ENCODE measurements at places on chromosomes 3 and 15.

DNA sequence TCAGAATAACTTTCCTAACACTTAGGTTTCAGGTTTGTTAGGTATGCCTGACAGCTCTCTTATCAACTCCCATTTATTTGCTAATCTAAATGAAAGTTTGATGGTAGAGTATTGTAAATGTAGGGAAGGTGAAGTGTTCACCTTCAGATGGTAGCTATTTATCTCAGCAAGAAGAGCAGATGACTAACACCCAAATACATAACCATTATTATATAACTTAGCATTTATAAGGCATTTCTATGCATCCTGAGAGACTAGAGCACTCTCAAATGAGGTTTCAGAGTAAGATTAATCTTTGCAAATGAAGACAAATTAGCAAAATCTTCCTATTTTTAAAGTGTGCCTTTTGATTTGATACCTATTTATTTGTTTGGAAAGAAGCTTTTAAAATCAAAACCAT, 143.8 kb downstream of the IGF1R start:
- DNase-seq: no peak

DNA sequence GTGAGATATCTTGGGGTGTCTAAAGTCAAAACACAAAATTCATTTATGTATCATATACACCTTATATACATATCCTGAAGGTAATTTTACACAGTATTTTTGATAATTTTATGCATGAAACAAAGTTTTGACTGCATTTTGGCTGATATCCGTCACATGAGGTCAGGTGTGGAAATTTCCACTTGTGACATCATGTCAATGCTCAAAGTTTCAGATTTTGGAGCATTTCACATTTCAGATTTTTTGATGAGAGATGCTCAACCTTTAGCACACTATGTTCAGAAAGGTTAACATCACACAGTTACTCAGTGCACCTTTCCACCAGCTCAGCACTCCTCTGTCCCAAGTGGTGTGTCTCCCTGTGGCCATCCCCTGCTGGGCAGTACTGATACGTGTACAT, 37.7 kb upstream of the CPB1 start:
- no peak for DNase-seq

- no peak for DNase-seq
Observed at GRCh38 chr3:20083953-20084352, 43.7 kb downstream of the KAT2B start.

- no peak for DNase-seq
Observed at GRCh38 chr15:74418575-74419338, 15.0 kb downstream of the SEMA7A start.

DNA sequence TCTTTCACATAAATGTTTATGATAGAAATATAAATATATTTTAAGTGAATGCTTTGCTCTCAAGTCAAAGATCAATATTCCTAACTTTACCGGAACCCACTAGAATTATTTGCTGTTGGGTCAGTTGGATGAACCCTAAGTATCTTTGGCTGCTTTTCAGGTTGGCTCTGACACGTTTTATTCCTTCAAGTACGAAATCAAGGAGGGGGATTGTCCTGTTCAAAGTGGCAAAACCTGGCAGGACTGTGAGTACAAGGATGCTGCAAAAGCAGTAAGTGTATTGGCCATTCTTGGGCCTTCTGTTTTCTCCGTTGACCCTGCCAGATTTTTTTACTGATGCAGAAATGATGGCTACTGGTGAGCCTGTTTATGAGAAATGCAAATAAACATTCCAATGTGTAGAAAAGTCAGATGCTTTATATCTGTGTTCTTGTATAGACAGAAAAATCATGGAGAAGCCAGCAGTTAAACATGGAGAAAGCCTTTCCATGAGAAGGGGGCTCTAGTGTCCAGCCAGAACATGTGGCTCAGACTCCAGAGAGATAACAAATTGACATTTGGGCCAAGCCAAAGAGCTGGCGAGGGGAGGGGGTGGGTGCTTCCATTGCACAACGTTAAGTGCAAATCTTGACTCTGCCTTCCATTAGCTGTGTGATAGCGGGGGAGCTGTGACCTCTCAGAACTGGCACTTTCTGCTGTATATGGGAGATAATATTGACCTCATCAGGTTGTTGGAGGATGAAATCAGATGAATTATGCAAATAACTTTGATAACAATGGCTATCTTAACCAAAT, 3.0 kb downstream of the KNG1 start:
- no peak for DNase-seq

DNA sequence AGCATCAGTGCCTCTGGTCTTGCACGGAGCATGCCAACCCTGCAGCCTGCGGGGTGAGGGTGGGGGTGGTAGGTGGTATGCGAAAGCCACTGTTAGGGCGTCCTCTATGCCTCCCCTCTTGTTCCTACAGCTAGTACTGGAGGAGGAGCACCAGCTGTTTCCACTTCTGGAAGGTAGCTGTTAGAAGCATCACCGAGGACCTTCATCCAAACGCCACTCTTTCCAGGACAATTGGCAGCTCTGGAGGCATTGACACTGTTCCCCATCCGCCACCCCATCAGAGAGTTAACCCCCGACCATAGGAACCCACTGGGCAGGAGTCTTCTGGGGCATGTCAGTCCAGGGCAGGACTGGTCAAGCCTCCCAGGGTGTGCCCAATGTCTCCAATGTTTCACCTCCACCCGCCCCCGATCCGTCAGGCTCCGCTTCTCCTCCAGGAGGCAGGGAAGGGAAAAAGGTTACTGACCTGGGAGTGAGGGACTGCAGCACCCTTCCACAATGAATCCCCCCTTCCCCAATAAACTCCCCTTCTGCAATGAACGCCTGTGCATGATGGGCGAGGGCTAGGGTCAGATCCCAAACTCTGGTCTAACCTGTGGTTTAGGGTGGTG, 487 bp downstream of the DUOX2 start:
- no peak for DNase-seq

DNA sequence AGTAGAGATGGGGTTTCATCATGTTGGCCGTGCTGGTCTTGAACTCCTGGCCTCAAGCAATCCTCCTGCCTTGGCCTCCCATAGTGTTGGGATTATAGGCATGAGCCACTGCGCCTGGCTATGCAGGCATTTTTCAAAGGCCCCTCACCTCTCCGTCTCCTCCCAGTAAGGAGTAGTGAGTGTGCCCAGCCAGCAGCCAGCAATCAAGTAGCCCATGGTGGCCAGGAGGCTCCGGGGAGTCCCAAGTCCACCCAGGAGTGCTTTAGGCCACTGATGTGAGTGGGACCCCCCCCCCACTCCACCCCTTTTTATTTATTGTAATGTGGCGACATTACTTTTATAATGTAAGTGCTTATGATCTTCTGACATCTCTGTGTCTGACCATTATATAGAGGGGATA, 8.1 kb downstream of the ISG20 start:
- DNase-seq: no peak

- DNase-seq: no peak
Observed at GRCh38 chr3:15492847-15493360, 28.6 kb downstream of the COLQ start.

GRCh38 chr15:92599394-92599970, 56.1 kb downstream of the FAM174B start:
- DNase-seq: no peak

DNA sequence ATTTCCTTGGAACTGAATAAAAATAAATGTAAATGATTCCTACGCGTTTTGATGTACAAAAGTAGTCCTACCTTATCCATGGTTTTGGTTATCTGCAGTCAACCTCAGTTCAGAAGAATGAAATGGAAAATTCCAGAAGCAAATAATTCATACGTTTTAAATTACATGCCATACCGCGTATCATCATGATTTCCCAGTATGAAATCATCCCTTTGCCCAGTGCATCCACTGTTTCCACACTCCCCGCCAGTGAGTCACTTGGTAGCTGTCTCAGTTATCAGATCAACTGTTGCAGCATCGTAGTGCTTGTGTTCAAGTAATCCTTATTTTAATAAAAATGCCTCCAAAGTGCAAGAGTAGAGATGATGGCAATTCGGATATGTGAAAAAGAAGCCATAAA, 9.1 kb upstream of the MFSD1 start:
- no peak for DNase-seq

DNA sequence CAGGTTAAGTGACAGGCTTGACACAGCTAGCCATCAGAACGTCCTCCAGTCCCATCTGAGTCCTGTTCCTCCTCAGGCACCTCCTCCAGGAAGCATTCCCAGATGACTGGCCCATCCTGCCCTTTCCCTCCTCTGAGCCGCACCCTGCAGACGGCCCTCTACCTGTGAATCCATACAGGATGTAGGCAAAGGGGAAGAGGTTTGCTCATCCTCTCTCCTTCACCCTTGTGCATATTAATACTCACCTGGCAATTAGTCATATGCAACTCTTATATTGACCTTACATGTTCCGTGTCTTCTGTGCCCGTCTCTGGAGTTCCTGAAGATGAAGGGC, 61.9 kb downstream of the SMAD3 start:
- no peak for DNase-seq

- no peak for DNase-seq
Observed at GRCh38 chr15:27127815-27128570, 157.0 kb downstream of the GABRG3 start.

DNA sequence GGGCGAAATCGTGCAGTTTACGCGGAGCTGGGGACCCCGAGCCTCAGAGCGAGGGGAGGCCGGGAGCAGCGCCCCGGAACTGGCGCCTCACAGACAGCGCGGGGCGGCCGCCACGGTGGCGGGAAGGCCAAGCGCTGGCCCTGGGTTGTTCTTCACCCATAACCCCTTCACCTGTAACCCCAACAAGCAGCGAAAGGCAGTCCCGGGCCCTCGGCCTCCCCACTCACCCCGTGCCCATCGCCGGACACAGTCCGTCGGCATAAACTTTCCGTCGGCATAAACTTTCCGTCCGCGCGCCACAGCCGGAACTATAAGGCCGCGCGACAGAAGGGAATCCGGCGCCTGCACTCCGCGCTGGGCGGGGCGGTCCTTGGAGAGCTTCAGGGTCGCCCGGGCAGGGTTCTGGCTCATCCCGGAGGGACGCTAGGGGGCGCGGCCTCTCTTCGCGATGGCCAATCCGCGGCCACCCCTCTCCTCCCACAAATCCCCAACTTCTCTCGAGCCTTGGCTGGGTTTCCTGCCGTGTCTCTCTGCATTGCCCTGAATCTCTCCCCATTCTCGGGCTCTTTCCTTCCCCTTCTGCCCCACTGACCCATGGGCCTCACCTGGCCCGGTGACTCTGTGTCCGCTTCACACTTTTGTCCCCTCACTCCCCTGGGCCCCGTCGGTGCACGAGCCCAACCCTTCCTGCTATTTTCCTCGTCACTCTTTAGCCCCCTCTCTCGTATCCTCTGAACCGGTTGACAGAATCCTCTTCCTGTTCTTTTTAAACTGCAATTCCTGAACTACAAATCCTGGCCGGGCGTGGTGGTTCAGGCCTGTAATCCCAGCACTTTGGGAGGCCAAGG, at the start of gene INTS14:
INTS14 (minus strand) TSS at position 261 of the 848 bp plus-strand sequence. CDS start 3,751 bp downstream, outside the sequence.
- peak; percentile 99 for DNase-seq

GRCh38 chr3:155308831-155309230, 15.3 kb upstream of the STRIT1 start:
- no peak for DNase-seq

DNA sequence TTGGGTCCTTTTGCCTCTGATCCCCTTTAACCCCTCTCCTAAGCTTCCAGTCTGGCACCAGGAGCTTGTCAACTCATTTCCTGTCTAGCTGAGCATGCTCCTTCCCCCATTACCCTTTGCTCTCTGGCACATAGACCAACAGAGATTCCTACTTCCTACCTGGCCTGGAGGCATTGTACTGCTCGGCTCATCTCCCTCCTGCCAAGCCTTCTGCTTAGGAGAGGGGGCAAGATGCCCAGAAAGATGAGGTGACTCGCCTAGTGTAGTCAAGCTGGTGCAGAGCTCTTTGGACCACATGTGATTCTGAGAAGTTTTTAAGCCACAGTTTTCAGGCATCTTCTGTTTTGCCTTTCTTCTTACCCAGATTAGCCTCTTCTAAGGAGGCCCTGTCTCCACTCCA, 95.4 kb downstream of the ZNF621 start:
- DNase-seq: no peak

- no peak for DNase-seq
Observed at GRCh38 chr15:77075528-77075927, 4.6 kb upstream of the TSPAN3 start.

- no peak for DNase-seq
Observed at GRCh38 chr3:116281313-116282143, 163.8 kb downstream of the LSAMP start.

DNA sequence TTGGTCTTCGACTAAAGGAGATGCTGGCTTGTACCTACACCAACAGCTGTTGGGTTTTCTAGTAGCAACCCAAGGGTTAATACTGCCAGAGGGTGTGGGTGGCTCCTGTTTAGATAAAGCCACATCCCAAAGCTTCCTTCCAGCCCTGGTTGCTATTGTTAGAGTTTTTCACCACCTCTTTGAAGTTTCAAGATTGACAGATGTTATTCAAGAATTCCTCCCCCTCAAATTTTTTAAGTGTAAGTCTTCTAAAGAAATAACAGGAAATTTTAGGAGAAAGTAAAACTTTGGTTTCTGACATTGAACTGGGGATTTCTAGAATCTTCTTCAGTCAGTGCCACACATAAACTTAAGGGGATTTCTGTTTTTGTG, 60.9 kb downstream of the TGFBR2 start:
- DNase-seq: no peak

DNA sequence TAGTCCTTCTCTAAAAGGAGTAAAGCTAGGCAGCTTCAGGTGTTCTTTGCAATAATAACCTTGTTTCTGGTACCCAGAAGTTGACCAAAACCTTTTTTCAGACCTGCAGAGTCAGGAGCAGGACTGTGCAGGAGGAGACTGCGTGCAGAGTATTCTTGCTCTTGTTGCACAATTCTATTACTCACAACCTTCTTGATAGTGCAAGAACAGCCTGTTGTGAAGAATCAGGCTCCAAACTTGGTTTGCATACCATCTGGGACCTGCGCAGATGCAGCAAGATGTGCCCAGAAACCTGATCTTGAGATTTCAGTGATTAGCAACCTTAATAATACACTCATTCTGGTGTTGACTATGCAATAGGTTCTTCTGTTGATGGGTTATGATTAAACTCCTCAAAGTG, 111.9 kb downstream of the ATG7 start:
- no peak for DNase-seq

DNA sequence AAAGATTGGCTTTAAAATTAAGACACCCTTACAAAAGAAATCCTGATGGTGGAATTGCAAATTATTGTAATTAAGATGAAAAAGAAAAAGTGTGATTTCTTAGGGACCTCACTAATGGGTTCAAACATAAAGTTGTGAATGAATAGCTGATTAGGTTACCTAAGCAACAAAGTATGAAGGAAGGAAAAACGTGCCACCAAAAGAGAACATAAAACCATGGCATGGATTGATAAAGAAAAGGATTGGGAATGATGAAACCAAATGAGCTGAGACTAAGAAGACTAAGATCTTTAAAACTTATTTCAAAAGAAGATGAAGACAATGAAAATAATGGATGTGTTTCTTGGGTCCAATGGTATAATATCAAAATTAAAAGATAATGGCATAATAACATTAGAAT, 32.2 kb upstream of the GUCA1C start:
- no peak for DNase-seq

DNA sequence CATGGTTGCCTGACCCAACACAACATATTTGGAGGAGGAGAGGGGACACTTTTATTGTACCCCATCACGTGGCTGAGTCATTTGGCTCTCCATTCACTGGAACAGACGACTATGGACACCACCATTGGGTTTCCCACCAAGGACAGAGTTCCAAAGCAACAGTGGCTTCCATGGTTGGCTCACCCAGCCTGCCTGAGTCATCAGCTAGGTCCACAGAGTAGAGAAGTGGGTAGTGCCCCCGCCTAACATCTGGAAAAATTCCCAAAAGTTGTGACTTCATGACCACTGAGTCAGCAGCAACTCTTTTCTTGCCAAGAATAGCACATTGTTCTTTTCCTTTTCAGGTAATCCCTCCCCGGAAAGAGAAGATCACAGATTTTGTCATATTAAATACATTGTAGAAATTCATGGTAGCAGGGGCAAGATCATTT, 3.0 kb upstream of the PPP1R2 start:
- no peak for DNase-seq

Measured in nephron progenitor cell (in vitro differentiated cells).